Stimulated activated CD4-positive, alpha-beta T cell treated with anti-CD3 and anti-CD28 coated beads, Interleukin-1b, Interleukin-23, amount 100 ng/mL, for 1 hour (primary cell): ENCODE measurements at places on chromosomes 7 and 10.

GRCh38 chr10:865924-866576 is 65.5 kb downstream of the LARP4B start:
- no peak for DNase-seq

DNA sequence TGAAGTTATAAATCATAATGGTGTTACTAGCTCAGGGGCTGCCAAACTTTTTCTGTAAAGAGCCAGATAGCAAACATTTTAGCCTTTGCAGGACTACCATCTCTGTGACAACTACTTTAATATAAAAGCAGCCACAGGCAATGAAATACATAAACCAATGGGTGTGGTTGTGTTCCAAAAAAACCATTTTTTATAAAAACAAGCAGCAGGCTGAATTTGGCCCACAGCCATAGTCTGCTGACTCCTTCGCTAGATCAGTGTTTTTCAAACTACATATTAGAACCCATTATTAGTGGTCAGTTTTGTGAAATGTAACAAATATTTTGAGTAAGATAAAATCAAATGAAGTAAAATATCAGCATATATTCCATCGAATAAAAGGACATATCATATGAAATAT is 13.6 kb downstream of the GNG11 start:
- no peak for DNase-seq

DNA sequence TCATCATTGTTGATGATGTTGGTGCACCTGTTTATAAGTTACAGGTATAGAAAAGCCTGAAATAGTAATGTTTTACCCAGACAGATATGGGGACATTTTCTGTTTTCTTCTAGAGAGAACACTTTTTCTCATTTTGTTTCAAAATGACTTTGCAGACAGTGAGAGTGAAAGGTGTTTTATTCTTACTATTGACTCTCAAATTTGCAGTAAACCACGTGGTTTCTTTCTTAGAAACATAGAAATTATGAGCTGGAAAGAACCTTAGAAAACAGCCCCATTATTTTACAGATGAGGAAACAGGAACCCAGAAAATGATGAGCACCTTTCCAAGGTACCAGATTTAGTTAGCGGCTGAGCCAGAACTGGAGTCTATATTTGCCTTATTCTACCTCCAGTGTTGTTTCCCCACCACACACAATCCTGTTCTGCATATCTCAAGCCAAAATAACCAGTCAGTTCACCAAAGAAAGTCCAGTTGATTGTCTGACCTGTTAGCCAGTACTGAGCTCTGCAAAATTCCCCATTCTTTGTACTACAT is 138.9 kb upstream of the AHR start:
- no peak for DNase-seq

DNA sequence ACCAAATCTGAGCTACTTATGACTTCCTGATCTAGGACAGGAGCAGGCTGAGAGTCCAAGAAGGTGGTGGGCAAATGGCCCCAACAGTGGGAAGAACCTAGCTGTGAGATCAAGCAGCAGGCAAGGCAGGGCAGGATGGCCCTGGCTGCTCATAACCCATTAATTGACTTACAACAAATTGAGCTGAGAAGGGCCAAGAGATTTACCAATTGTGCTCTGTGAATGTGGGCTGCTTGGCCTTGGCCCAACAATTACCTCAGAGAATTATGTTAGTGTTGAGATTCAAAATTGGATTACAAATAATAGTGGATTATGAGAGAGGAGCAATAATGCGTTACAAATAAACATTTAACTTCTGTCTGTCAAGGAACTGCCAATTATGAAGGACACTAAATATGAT is 956.5 kb downstream of the KCNMA1 start:
- DNase-seq, result no peak

DNA sequence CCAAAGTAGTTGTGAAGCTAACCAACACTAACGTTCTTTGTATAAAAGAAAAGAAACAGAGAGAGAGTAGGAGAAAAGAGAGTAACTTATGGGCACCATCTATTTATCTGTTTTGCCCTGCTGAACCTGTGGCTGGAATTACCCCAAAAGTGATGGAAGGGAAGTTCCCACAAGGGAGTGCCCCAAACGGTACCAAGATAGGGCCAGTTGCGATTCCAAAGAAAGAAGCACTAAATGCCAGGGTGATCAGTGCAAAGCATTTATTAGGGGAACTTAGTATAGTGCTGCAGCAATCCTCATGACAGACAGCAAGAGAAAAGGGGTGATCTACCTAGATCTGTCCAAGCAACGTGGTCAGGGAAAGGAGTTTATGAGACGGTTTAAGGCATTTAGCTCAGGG is 190.2 kb downstream of the SORCS3 start:
- no peak for DNase-seq

GRCh38 chr7:111647881-111648280 is 85.6 kb upstream of the IMMP2L start:
- no peak for DNase-seq

GRCh38 chr10:125820701-125821100 is 2.4 kb downstream of the UROS start:
- no peak for DNase-seq

DNA sequence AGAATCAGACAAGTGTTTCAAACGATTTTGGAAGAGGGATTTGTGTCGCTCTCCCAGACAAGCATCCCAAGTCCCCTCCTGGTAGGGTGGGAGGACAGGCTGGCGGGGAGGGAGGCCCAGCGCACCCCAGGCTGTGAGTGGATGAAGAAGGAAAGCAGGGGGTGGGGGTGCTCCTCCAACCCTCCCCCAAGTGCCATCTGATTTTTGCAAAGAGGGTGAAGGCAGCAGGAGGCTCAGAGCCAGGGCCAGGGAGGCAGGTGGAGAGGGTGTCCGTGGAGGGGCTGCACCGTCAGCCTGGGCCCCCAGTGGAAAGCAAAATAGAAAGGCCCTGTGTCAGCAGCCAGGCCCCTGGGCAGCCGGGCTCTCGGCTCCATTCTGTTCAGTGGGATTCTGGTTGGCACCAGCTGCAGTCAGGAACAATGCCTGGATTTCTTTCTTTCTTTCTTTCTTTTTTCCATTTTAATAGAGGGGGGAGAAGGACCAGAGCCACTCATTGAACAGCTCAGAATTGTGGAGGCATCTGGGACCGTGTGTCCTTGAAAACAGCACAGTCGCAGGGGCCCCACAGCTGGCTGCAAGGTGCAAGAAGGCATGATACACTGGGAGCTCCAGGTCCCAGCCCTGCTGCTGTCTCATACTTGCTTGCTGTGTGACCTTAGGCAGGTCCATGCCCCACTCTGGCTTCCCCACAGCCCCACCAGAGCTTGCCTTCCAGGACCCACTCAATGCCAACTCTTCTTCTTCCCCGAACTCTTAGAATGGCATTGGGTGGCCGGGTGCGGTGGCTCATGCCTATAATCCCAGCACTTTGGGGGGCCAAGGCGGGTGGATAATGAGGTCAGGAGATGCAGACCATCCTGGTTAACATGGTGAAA is 7.1 kb upstream of the ZMIZ1 start:
- no peak for DNase-seq

GRCh38 chr7:137036768-137037167 is 168.3 kb downstream of the CHRM2 start:
- no peak for DNase-seq

DNA sequence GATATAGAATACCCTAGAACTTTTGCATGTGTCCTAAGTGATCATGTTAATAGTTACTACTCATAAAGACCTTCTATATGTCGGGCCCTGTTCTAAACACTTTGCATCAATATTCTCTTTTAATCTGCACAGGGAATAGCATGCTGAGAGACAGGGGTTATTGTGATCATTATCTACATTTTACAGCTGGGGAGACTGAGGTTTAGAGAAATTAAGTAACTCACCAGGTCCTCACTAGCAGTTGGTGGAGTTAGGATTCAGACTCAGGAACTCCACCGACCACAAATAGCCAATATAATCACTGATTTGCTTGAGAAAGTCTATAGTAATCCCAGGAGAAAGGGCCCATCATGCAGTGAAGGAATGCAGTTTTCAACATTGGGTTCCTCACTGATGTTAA is 111.2 kb upstream of the ADO start:
- no peak for DNase-seq
